ENCODE measurements at places on chromosomes 7 and 10. TPM values are rescaled to one million over a fixed set of nuclear protein-coding genes. Genes with fewer than 3 reads are reported as not detected.
A peak's percentile ranks its signal among the peaks of the same experiment; 100 is the strongest.

The GRM3 gene
- total RNA-seq = 2.1 TPM

DNA sequence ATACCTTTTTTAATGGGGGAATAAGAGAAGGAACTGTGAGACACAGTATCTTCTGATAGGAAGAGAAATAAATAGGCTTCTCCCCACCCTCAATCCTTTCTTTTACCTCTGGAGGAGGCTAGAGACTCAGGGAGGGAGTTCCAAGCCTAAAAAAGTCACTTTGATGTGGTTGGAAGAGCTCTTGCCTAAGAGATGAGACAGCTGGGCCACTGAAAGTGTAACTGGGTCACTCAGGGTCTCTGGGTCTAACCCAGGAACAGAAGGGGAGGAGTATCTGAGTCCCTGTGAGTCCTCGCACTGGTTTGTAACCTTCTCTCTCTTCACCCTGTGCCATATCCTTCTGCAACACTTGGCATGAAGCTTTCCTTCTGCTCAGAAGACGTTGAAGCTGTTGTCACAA lies 222.9 kb upstream of the AGK start:
- H3K4me1 ChIP-seq = no peaks in the 10 kb centered on the region
- no peak for DNase-seq
- H3K27ac ChIP-seq = no peak overlapping the region
- H3K4me3 ChIP-seq = no peak overlapping the region
- no peaks in the 10 kb centered on the region for H3K36me3 ChIP-seq

The HSPA12A gene
- total RNA-seq = 23.2 TPM

- no peaks in the 10 kb centered on the region for H3K36me3 ChIP-seq
- DNase-seq = no peak
- H3K4me3 ChIP-seq = no peak overlapping the region
- H3K27me3 ChIP-seq = no peaks in the 10 kb centered on the region
- H3K27ac ChIP-seq = no peak overlapping the region
Measured at GRCh38 chr10:67224553-67224952, 298.7 kb downstream of the LRRTM3 start.

DNA sequence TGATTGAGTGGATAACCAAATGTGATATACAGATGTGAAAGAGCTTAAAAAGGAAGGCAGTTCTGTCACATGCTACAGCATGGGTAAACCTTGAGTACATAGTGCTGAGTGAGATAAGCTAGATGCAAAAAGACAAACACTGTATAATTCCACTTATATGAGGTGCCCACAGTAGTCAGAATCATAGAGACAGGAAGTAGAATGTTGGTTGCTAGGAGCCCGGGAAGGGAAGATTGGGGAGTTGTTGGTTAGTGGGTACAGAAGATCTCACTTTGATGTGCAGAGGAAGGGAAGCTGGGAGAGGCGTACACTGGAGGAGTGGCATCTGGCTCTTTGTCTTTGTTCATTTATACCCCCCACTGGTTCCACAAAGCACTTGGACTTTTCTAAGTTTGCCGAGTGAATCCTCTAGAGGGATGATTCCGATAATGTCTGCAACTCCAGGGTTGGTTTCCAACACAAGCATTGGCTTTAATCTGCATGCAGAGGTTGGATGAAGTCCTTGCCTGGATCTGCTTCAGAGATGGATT lies 39.5 kb downstream of the TSPAN14 start:
- H3K36me3 ChIP-seq = no peaks in the 10 kb centered on the region
- peaks cover 3% of the 10 kb centered on the region for H3K4me1 ChIP-seq
- H3K4me3 ChIP-seq = no peak overlapping the region
- no peaks in the 10 kb centered on the region for H3K27me3 ChIP-seq
- DNase-seq = no peak

The PAPOLB gene
- not detected for total RNA-seq

DNA sequence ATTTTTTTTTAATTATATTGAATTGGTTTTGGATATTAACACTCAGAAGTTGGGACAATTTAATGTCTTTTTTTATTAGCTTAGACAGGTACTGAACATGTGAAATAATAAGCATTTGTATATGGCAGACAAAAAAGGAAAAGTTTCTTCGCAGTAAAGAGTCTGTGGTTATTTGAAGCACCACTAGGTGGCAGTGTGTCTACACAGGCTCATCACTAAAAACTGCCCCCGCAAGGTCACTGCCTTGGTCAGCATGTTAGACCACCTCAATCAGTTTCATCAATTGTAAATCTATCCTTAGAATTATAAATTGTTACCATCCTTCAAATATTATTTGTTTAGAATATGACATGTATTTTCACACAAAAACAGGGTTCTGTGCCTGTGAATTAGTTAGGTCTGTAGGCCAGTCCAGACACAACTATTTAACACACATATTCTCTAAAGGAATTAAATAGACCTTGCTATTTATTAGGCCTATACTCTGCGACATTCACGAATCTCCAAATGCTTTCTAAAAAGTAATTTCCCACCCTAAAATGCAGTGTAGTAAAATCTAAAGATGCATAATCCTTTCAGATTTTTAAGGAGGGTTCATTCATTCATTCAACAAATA lies 17.0 kb downstream of the PNLIPRP3 start:
- no peak overlapping the region for H3K4me3 ChIP-seq
- no peak overlapping the region for H3K27ac ChIP-seq
- no peaks in the 10 kb centered on the region for H3K36me3 ChIP-seq
- no peaks in the 10 kb centered on the region for H3K4me1 ChIP-seq

The TRIM73 gene
- 1.5 TPM for total RNA-seq

GRCh38 chr10:84098667-84099066 lies 40.6 kb upstream of the GHITM start:
- no peak for DNase-seq
- H3K27me3 ChIP-seq = no peaks in the 10 kb centered on the region
- no peak overlapping the region for H3K4me3 ChIP-seq
- no peaks in the 10 kb centered on the region for H3K4me1 ChIP-seq
- H3K36me3 ChIP-seq = no peaks in the 10 kb centered on the region
- H3K27ac ChIP-seq = no peak overlapping the region

The HOGA1 gene
- 0.26 TPM for total RNA-seq

The OR9A2 gene
- not detected for total RNA-seq

The PRR15 gene
- total RNA-seq = 1.8 TPM

The SORCS3 gene
- 0.77 TPM for total RNA-seq

DNA sequence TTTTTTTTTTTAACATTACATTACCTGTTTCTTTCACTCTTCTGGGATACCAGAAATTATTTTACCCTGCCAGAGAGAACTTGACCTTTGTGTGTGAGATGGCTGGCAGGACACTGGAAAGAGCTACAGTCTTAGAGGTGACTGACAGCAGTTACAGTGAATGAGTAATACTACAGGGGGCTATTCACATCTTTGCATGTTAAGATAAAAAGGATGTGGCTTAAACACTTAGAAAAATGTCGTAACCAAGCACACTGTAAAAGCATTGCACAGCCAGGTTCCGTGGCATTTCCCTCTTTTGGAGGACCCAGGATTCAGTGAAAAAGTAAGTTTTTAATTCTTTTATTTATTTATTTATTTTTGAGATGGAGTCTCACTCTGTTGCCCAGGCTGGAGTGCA lies 18.8 kb upstream of the TBC1D12 start:
- no peaks in the 10 kb centered on the region for H3K27me3 ChIP-seq
- H3K4me3 ChIP-seq = no peak overlapping the region
- no peak for DNase-seq
- no peaks in the 10 kb centered on the region for H3K4me1 ChIP-seq
- no peaks in the 10 kb centered on the region for H3K36me3 ChIP-seq

DNA sequence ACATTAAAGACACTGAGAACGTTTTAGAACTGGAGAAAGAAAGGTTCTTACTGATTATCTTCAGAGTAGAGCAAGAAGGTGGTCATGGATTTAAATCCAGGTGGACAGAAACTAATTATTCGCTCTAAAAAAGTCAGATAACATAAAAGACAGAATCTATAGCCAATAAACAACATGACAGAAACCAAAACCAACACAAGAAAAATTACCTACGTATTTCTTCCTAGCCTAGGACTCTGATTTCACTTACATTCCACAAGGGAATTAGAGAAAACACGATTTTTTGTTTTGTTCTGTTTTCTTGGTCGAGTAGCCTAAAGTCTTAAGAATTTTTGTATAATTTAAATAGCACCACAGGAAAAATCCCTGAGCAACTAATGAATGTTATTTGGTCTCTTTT lies 15.1 kb downstream of the CPA1 start:
- H3K27ac ChIP-seq = peak overlapping the region; percentile 80
- no peaks in the 10 kb centered on the region for H3K4me1 ChIP-seq
- H3K27me3 ChIP-seq = no peaks in the 10 kb centered on the region
- no peak overlapping the region for H3K4me3 ChIP-seq
- DNase-seq = no peak

The IQUB gene
- 6.1 TPM for total RNA-seq

The FRAT1 gene
- 6.9 TPM for total RNA-seq

DNA sequence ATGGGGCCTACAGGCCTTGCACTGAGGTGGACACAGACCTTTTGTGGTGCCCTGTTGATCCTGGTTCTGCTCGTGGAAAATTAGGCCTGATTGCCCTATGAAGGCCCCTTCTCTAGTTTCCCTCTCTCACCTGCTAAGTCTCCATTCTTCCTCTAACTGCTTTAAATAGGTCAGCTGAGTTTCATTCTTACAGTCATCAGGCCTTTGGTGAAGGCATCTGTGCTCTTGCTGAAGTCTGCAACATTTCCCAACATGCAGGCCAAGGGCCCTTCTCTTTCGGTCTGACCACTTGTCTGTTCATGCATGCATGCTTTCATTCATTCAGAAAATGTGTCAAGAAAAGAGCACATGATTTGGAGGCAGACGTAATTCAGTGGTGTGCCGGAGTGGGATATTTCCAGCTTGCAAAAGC lies 244.0 kb downstream of the BUB3 start:
- no peak overlapping the region for H3K4me3 ChIP-seq
- H3K27ac ChIP-seq = no peak overlapping the region
- DNase-seq = no peak
- H3K36me3 ChIP-seq = no peaks in the 10 kb centered on the region
- H3K4me1 ChIP-seq = no peaks in the 10 kb centered on the region

GRCh38 chr10:77575271-77576006 lies 62.2 kb downstream of the KCNMA1 start:
- no peak for DNase-seq
- no peaks in the 10 kb centered on the region for H3K4me1 ChIP-seq
- H3K27me3 ChIP-seq = no peaks in the 10 kb centered on the region
- H3K36me3 ChIP-seq = no peaks in the 10 kb centered on the region
- H3K27ac ChIP-seq = no peak overlapping the region

The LGI1 gene
- total RNA-seq = not detected

The ARL3 gene
- 10.8 TPM for total RNA-seq

The SH2D4B gene
- 0.40 TPM for total RNA-seq

DNA sequence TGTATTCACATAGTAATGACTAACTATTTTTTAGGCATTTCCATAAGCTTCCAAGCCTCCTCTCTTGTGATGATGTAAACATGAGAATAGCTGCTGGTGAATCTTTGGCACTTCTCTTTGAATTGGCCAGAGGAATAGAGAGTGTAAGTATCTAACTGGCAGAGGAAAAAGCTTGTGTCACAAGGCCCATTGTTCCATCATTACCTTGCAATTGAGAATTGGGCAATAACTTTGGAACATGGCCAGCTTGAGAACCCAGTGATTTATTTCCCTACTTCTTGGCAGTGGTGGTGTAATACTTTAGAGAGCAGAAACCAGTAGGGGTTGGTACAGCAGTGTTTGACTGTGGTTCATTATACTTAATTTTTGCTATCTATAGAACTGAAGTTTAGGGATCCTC lies 12.0 kb downstream of the IFRD1 start:
- H3K27ac ChIP-seq = no peak overlapping the region
- no peaks in the 10 kb centered on the region for H3K36me3 ChIP-seq
- H3K4me1 ChIP-seq = peaks cover 3% of the 10 kb centered on the region
- H3K27me3 ChIP-seq = no peaks in the 10 kb centered on the region
- no peak overlapping the region for H3K4me3 ChIP-seq

GRCh38 chr10:3806603-3807002 lies 21.6 kb upstream of the KLF6 start:
- no peak for DNase-seq
- H3K4me1 ChIP-seq = no peaks in the 10 kb centered on the region
- no peak overlapping the region for H3K4me3 ChIP-seq
- H3K27me3 ChIP-seq = no peaks in the 10 kb centered on the region
- peak overlapping the region; percentile 77 for H3K27ac ChIP-seq

DNA sequence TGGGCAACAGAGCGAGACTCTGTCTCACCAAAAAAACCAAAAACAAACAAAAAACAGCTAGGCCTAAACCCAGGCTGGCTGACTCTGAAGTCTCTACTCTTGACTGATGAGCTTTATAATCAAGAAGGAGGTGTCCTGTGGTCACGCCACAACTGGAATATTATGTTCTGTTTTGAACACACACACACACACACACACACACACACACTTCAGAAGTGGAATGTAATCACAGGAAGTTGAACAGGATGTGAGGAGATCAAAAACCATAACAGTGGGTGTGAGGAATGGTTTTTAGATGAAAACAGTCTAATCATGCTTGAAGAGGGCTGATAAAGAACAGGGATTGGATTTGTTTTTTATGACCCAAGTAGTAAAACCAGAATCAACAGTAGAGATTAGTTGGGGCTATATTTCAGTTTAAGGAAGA lies 51.1 kb upstream of the IL6 start:
- H3K27me3 ChIP-seq = no peaks in the 10 kb centered on the region
- peak overlapping the region; percentile 27 for H3K27ac ChIP-seq
- DNase-seq = no peak
- H3K4me1 ChIP-seq = no peaks in the 10 kb centered on the region

Measured in uterus (tissue), 4 donors.